ENCODE measurements at places on chromosomes 6 and 20. TPM values are rescaled to one million over a fixed set of nuclear protein-coding genes. Genes with fewer than 3 reads are reported as not detected.

GRCh38 chr6:53461041-53461656 lies 83.8 kb downstream of the GCLC start:
- DNase-seq: no peak

- no peak for DNase-seq
Measured at GRCh38 chr20:59223182-59223601, 59.6 kb downstream of the ZNF831 start.

GRCh38 chr6:144252259-144252658 lies 32.9 kb upstream of the UTRN start:
- DNase-seq: no peak

DNA sequence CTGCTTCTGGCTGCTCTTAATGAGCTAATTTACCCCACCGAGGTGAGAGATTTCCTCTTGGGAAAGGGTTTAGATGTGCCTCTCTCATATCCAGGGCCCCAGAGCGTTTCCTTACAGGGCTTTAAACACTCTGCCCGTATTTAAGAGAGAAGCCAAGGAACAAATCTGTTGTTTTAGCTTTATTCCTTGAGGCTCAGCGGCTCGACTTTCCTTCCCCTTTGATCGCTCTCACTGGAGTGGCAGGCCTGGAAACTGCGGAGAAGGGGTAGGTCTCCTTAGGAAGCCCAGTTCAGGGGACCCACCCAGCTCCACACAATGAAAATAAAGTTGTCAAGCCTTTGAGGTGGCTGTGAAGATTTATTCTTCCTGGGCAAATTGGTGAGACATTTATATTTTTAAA lies 132.0 kb upstream of the JAG1 start:
- DNase-seq: no peak

GRCh38 chr20:5046656-5047339 lies 45.5 kb upstream of the SLC23A2 start:
- DNase-seq: no peak

- DNase-seq: no peak
Measured at GRCh38 chr6:170140129-170140528, 150.7 kb downstream of the DLL1 start.

GRCh38 chr6:113317891-113318574 lies 539.1 kb upstream of the MARCKS start:
- DNase-seq: no peak

DNA sequence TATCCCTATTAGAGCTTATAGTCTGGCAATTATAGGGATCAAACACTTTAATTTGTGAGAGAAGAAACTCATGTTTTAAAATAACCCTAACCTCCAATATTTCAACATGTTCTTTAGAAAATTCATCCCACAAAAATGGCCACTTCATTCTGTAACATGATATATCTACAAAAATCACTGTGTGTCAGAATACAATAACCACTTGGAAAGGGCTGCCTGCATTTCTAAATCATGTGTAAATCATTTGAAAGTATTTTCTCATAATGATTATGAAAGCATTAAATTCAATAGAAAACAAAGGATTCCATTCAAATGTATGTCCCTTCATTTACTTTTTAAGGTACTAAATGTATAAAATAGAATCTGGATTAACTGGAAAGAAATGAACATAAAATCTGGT lies 101.4 kb upstream of the NHSL1 start:
- no peak for DNase-seq

DNA sequence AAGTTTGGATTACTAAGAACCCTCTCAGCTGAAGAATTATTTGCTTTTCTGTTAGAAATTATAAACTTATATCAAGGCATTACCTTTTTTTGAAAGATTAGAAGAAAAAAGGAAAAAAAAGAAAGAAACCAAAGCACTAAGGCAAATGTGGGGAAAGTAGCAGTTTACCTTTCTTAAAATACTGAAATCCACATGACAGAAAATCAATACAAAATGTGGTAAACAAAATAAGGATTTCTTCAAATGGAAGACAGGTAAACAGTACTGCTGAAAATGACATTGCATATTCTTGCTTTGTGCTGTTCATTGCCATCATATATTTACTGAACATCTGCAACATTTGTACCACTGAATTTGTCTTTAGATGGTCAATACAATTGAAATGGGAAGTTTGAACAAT lies 411.2 kb upstream of the PLCB4 start:
- DNase-seq: no peak

DNA sequence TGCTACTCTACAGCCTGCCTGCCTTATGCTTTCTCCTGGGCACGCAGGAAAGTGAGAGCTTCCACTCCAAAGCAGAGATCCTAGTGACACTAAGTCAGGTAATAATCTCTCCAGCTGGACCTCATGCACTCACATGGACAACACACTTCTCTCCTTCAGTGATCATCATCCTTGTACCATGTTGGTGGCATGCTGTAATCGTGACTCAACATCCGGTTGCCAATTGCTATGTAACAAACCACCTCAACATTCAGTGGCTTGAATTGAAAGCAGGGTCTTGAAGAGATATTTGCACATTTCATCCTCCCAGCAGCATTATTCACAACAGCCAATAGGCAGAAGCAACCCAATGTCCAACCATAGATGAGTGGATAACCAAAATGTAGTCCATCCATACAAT lies 40.3 kb upstream of the PPP1R3G start:
- no peak for DNase-seq

GRCh38 chr6:156808287-156808686 lies 31.1 kb downstream of the ARID1B start:
- no peak for DNase-seq

DNA sequence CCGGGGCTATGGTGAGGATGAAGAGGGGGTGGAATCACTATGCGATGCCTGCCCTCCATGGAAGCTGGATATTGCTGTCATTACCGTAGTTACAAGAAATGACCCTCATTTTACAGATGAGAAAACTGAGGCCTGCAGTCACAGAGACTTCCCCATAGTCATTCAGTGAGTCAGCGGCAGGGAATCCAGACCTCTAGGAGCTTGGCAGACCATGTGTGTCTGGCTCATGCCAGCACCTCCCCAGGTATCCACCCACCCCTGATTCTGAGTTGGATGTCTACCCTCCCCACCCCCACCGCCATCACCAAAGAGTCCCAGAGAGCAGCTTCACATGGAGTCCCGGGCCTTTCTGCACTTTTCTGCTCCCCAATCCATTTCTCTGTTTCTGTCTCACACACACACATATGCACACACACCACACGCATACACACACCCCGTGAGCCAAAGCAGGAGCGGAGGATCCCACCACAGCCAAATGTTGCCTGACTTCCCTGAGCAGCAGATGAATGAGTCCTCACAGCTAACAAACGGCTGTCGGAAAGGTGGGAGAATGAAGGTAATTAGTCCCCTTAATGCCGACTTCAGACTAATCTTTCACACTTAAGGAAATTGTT lies 24.8 kb downstream of the CDH22 start:
- DNase-seq: no peak

DNA sequence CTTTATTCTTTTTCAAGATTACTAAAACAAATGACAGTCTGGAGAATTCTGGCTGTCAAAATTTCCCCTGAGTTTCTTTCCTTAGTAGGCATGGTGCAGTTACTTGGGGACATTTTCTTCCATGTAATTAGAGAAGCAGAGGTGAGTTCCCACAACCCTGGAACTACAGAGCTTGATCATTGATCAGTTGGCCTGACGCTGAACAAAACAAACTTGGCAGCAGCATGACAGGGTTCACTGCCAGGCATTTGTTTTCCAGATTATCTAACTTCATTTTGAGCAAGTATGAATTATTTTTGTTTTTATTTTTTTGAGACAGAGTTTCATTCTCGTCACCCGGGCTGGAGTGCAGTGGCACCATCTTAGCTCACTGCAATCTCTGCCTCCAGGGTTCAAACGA lies 22.6 kb downstream of the IYD start:
- no peak for DNase-seq

DNA sequence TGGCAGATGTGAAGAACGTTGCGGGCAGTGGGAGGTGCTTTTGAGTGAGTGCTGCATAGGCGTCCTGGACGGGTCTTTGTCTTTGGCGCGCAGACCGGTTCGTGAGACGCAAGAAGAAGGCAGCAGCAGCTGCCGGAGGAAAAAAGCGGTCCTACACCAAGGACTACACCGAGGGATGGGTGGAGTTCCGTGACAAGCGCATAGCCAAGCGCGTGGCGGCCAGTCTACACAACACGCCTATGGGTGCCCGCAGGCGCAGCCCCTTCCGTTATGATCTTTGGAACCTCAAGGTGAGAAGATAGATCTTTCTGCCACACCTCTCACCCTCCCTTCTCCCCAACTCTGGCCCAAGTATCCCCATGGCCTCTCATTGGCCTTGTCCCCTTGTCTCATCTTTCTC lies 1.1 kb downstream of the ABT1 start:
- DNase-seq: no peak

GRCh38 chr20:56458206-56458821 lies 10.1 kb upstream of the RTF2 start:
- DNase-seq: no peak

DNA sequence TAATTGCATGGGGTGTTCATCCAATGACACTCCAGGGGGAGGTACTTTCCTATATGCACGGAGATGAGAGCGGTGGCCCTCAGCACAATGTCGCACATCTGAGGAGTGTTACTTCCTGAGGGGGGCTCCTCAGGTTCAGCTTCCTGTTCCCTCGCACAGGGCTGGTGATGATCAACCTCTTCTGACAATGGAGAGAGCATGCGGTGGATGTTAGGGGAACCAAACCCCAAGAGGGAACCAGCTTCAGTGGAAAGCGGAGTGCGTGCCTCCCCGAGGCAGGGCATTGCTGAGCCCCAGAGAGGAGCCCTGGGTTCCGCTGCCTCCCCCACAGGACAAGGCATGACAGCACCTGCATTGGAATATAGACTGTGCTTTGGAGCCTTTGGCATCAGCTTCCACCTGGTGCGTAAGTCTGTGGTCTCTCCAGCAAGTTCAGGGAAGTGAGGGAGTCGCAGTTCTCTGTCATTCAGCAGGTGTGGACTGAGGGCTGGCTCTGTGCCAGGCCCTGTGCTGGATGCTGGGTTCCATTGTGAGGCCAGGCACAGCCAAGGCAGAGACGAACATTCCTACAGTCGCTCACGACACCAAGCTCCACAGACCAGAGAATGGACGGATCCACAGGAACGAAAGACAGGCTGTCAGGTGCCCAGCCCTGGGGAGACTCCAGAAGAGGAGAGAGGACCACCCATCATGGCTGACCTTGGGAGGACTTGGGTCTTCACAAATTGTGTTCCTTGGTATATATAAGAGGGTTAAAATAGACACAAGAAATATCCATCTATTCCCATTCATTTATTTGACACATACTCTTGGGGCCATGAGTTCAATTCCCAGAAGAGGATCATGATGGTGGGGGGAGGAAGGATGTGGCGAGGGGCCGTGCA lies 3.9 kb upstream of the ZNF831 start:
- no peak for DNase-seq

DNA sequence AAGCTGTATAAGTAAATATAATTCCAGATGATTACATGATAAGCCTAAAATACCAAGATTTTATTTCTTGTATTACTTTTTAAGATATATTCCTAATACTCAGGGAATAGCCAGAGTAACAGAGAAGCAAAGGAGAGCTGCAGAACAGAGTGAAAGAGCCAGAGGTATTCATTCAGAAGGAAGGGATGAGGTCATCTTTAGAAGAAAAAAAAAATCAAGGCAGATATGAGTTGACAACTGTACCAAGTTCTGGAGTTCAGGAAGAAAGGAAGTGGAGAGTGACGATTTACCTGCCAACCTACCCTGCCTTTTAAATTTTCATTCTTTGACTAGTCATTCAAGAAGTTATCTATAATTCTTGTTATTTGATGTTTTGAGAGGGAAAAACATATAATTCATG lies 28.8 kb upstream of the NHSL1 start:
- DNase-seq: no peak

- no peak for DNase-seq
Measured at GRCh38 chr6:164034602-164035140, 620.2 kb downstream of the QKI start.

GRCh38 chr6:142886431-142887170 lies 58.4 kb downstream of the HIVEP2 start:
- DNase-seq: no peak

- DNase-seq: no peak
Measured at GRCh38 chr20:47248448-47248966, 108.0 kb downstream of the ZMYND8 start.

DNA sequence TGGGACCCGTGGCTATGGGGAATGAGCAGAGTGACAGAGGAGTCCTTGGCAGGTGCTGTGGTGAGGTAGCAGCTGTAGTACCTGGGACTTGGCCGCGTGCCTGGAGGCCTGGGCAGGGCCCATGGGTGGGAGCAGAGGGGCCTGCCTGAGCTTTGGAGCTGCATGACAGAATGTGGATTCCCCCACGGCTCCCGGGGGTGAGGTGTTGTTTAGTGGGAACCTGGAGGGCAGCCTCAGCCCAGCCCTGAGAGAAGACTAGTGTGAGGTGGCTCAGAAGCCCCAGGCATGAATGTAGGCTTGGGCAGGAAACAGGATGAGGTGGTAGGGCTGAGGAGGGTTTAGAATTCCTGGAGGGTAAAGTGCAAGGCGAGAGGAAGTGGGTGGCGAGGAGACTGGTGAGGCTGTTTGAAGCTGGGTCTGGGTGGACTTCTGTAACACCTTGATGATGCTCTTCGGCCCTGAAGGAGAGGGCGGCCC lies 86.5 kb upstream of the SCP2D1 start:
- DNase-seq: no peak

- no peak for DNase-seq
Measured at GRCh38 chr6:137518386-137518983, 24.3 kb upstream of the OLIG3 start.

DNA sequence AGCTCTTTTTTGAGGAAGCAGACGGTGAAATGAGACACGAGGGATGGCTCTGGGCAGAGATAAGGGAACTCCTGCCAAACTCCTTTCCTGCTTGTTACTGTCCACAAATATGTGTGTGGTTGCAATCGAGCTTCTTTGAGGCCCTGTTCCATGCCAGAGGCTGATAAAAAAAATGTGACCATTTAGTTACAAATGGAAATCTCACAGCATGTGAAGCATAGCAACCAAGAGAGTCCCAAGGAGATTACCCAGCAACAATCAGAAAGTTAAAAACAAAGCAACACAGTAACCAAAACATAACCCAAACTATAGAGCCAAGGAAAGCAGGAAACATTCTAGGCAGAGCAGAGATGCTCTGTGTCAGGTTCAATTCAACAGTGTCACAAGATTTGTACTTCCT lies 35.4 kb upstream of the HMGN3 start:
- no peak for DNase-seq

The SSTR4 gene
- not detected for total RNA-seq

The PREP gene
- total RNA-seq: 29.9 TPM

The LY6G6D gene
- not detected for total RNA-seq

The ESR1 gene
- total RNA-seq: 4.9 TPM

The GRIK2 gene
- total RNA-seq: 0.47 TPM

The RIPOR2 gene
- 13.9 TPM for total RNA-seq

The SRMS gene
- not detected for total RNA-seq

The SCRT2 gene
- total RNA-seq: not detected
